ENCODE measurements at places on chromosomes 6 and 20. TPM values are rescaled to one million over a fixed set of nuclear protein-coding genes. Genes with fewer than 3 reads are reported as not detected.

DNA sequence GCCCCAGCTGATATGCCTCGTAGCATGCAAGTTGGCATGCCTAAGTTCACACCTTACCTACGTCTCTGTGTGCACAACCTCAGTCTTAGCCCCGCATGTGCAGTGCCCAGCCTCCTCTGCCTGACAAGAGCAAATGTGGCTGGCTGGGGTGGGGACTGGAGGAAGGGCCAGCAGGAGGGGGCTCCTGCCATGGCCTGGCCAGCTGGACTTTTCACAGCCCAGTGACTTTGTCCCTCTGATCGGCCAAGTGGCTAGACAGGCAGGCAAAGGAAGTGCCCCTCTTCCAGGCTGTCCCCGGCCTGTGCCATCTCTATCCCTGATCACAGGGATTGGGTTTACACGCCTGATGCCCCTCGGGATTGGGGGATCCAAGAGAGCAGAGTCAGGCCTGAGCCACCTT lies 49.5 kb upstream of the SIRPA start:
- no peak for DNase-seq

DNA sequence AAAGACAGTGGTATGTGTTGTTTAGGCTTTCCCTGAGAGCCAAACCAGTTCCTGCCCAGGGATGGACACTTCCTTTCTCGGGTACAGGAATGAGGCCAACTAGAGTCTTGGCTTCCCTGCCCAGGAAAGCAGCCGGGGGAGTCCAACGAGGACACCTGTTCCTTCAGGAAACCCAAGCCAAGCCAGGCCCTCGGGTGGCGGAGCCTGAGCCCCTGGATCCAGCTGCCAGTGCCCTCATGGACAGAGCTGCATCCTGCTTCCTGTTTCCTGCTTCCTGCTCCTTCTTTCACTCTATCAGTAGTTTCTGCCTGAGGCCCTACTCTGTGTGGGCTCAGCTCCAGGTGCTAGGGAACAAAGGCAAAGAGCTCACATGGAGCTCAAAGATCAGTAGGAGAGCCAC lies 7.9 kb upstream of the SIRPA start:
- DNase-seq: no peak

DNA sequence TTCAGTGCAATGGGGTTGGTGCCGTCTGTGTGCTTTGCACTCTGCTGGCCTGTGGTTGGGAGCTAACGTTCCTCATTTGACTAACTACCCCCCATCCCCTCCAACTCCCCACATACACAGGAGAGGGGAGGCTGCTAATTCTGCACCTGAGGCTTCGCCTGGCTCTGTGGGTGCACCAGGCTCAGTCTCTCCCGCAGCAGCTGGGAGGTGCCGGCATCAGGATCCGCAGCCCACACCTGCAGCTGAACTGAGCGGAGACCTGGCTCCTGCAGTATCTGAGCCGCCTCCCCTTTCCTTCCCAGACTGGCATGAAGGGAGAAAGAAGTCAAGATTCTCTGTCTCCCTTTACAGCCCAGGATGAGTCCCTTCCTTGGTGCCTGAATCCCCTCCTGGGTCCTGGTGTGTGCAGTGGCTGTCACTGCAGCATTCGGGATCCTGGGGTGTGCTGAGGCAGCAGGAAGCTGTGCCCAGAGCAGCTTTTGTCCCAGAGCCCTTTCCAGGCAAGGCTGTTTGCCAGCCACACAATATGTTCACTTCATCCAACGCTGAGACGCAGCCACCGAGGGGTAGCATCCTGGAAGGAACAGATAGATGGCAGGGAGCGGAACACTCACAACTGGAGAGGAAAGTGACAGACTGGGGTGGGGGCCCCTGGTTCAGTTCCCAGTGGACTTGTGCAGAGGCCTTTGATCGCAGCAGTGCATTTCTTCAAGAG lies 70.2 kb downstream of the CDH4 start:
- DNase-seq: no peak

GRCh38 chr20:43832096-43832816 lies 82.4 kb upstream of the TOX2 start:
- no peak for DNase-seq

- no peak for DNase-seq
These were observed 67.6 kb downstream of the FYN start for GRCh38 chr6:111805511-111806164.

DNA sequence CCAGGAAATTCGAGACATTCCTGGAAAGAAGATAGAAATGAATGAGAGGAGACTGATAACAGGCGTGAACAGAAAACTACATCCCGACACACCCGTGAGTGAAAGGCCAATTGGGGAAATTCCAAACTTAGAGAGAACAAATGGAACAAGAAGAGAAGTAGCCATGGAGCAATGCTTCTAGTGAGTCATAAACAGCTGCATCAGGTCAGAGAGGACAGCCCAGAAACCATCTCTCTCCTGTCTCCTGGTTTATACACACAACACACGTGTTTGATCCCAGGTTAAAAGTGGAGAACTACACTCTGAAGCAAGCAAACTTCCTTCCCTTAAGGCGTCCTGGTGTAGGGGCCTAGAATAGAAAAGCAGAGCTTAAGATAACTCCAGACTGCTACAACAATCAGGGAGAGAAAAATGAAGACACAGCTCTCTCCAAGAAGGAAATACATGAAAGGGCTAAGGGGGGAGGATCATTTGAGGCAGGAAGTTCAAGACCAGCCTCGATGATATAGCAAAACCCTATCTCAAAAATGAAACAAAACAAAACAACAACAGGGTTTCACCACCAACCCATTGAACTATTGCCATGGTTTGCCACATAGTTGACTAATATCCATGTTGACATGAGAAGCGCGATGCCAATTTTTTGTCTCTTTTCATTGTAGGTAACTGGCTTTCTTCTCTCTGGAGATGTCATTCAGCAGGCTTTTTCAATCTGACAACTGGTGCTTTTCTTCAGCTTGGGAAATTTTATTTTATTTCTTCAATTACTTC lies 26.9 kb downstream of the NRN1 start:
- no peak for DNase-seq

- no peak for DNase-seq
These were observed 13.0 kb downstream of the DYNLT2 start for GRCh38 chr6:169738204-169738975.

The CRISP2 gene
- total RNA-seq: not detected

The SNX3 gene
- 269 TPM for total RNA-seq

The NOTCH4 gene
- 22.4 TPM for total RNA-seq

The FAM83D gene
- total RNA-seq: 0.35 TPM

The CPNE5 gene
- 10.0 TPM for total RNA-seq

The ZNF831 gene
- total RNA-seq: 0.08 TPM
